Astrocyte (in vitro differentiated cells and primary cell): ENCODE measurements at places on chromosomes 3 and 15. TPM values are rescaled to one million over a fixed set of nuclear protein-coding genes. Genes with fewer than 3 reads are reported as not detected.

IQCB1 gene
- total RNA-seq: 13.1 and 13.8 TPM in 2 replicates

SNAP23 gene
- 122 and 124 TPM in 2 replicates for total RNA-seq

KIF23 gene
- total RNA-seq: 8.1 and 11.8 TPM in 2 replicates

EFL1 gene
- total RNA-seq: 13.6 and 13.7 TPM in 2 replicates

AGBL1 gene
- not detected in 2 replicates for total RNA-seq

CHST2 gene
- 11.8 and 13.4 TPM in 2 replicates for total RNA-seq

PLXNA1 gene
- 63.3 and 64.3 TPM in 2 replicates for total RNA-seq

KIF7 gene
- total RNA-seq: 5.1 and 5.3 TPM in 2 replicates

BRPF1 gene
- total RNA-seq: 19.5 TPM in 2 replicates

MYH15 gene
- total RNA-seq: 0.36 and 0.59 TPM in 2 replicates

DNA sequence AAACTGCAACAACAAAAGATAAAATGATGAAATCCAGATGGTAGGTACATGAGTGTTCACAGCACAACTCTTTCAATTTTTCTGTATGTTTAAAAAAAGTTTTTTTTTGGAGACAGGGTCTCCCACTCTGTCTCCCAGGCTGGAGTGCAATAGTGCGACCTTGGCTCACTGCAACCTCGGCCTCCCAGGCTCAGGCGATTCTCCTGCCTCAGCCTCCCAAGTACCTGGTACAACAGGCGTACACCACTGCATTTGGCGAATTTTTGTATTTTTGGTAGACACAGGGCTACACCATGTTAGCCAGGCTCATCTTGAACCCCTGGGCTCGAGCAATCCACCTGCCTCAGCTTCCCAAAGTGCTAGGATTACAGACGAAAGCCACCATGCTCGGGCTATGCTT, 18.6 kb downstream of the LRRFIP2 start:
- DNase-seq: no peak

- peak; percentile 99 for DNase-seq
These were observed 12.4 kb upstream of the CCDC80 start for GRCh38 chr3:112653209-112653871.

DNA sequence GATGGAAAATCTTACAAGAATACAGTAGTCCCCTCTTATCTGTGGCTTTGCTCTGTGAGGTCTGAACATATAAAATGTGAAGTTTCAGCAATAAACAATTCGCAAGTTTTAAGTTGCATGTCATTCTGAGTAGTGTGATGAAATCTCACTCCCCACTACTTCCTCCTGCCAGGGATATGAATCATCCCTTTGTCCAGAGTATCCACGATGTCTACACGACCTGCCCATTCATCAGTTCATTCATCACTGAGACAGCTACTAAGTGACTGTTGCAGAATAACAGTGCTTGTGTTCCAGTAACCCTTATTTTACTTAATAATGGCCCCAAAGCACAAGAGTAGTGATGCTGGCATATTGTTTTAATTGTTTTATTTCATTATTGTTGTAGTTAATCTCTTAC, 489.2 kb upstream of the UBE2E2 start:
- DNase-seq: peak; percentile 94

DNA sequence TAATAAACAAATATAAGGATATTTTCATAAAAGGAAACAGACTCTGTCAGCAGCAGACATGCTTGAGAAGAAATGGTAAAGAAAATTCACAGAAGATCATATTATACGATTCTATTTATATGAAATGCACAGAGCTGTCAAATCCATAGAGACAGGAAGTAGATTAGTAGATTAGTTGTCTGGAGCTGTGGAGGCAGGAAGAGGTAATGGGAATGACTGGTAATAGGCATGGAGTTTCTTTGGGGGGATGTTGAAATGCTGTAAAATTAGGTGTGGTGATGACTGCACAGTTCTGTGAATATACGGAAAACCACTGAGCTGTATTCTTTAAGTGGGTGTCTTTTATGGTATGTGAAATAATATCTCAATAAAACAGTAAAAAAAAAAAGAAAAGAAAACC, 35.3 kb downstream of the CEP152 start:
- DNase-seq: no peak

DNA sequence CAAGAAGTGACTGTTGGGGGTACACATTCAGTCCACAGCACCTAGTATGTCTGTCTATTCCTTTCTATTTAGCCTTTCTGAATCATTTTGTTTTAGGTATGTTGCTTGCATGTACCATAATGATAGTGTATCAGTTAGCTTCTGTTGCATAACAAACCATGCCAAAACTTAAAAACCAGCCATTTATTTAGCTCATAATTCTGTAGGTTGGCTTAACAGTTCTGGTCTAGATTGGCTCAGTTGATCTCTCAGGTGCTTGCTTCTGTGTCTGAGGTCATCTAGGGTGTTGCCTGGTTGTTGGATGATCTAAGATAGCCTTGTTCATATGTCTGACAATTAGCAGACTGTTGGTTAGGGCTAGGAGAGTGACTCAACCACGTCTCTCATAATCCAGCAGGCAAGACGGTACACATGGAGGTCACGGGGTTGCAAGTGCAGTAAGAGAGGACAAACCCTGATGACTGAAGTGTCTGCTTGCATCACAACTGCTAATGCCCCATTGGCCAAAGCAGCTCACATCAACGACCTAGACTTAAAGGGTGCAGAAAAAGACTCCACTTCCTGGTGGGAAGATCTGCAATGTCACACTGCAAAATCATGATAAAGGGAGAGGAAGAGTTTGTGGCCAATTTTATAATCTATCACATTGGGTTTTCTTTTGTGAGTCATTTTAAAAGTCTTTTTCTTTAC, 6.8 kb upstream of the PDCD6IP start:
- no peak for DNase-seq

- DNase-seq: peak; percentile 92
These were observed 35.8 kb upstream of the THSD4 start for GRCh38 chr15:71079208-71080044.

GRCh38 chr15:68187559-68187958, 17.6 kb downstream of the CALML4 start:
- peak; percentile 84 for DNase-seq

DNA sequence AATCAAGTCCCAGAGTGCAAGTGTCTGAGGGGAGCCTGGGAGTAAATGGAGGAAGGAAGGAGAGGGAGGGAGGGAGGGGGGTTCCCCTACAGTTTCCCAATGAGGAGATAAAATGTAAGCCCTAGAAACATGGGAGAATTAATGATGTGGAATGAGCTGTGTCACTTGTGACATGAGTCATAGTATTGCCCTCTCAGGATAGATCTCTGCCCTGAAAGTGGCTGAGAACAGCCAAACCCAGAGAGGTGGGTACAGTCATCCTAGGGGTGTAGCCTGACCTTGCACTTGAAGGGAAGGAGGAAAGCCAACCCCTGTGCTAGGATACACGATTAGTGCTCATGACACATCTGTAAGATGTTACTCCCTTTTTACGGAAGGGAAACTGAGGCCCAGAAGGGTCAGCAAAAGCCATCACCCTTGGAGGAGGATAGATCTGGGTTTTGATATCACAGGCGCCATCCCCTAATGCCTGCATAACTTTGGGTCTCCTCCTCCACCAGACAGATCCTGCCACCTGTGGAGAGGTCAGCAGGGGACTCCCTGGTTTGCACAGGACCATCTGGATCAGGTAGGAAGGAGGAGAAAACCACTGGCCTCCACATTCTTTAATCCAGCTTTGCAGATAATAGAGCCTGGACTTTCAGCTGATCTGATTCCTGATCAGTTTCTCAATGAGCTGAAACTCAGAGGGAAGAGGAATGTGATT, 23.1 kb upstream of the USP3 start:
- DNase-seq: peak; percentile 18

GRCh38 chr15:88299497-88299896, 43.0 kb upstream of the NTRK3 start:
- DNase-seq: no peak

DNA sequence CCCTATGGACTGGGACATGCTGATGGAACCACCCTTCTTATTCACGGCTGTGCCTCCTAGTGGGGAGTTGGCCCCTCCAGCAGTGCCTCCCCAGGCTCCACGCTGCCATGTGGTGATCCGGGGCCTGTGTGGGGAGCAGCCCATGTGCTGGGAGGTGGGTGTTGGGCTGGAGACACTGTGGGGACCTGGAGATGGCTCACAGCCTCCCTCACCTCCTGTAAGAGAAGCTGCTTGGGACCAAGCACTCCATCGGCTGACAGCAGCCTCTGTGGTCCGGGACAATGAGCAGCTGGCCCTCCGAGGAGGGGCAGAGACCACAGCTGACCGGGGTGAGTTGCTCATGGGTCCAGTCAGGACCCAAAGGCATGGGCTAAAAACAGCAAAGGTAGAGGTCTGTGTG, 9.1 kb downstream of the ALG3 start:
- no peak for DNase-seq

DNA sequence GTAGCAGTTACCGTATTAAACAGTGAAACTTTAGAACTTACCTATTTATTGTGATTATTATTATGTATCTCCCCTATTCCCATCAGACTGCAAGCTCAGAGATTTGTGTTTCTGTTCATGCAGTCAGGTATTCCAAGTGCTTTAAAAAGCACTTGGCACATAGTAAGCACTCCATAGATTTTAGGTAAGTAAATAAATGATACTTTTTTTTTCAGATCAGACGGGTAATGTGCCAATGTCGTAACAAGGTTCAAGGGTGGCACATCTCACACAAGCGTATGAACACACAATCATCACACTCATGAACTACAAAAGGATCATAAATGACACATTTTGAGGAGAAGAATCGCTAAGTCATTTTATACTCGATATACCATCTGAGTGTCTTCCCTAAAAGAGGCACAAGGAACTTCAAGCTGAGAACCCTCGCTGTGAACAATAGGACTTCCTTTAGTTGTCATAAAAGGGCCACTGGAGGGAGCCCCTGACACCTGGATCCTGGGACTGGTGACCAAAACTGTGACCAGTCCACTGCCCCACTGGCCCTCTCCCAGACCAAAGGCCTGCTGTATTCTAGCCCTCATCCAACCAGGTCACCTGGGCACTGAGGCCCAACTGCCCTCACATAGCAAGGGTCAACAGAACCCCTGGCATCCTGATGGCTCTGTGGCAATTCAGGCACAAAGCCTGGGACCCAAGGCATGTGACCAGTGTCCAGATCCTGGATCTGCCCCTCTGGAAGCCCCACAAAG, 32.1 kb downstream of the KIF9 start:
- no peak for DNase-seq

DNA sequence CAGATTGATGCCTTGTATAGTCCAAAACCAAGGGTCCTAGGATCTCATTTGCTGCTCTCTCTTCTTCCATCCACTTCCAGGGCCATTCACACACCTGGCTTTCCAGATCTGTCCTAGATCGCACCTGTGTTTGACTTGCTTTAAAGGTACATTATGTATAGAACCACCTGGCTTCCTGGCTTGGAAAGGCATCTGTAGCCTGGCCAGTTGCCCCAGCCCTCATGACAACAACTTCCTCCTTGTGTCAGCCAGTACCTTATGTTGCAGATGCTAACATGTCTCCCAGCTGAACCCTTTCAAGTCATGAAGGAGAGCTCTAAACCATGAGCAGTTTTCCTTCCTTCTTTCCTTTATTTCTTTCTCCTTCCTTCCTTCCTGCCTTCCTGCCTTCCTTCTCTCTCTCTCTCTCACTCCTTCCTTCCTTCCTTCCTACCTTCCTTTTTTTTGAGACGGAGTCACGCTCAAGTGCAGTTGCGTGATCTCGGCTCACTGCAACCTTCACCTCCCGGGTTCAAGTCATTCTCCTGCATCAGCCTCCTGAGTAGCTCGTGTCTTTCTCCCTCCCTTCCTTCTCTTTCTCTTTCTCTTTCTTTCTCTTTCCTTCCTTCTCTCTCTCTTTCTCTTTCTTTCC, 2.5 kb upstream of the HTR3C start:
- no peak for DNase-seq

DNA sequence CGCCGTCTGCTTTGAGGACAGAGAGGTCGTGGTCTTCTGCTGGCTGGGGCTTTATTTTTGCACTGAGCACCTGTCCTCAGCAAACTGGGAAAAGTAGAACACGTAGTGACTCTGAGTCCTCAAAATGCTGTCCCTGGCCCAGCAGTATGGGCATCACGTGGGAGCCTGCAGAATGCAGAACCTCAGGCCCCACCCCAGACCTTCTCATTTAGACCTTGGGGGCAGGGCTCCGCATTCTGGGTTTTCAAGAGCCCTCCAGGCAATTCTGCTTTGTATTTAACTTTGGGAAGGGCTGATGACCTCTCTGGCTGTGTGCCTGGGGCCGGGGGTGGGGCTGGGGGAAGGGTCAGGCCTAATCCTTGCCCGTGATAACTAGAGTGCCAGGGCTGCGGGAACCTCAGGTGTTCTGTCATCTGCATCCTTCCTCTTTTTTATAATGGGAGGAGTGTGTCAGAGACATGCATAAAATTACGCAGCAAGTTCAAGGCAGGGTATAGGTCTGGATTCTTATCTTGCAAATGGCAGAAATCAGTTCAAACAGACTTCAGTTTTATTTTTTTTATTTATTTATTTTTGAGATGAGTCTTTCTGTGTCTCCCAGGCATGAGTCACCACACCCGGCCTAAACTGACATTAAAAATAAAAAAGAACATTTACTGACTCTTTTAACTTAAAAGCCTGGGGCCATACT, 11.1 kb downstream of the SLC6A6 start:
- DNase-seq: no peak

DNA sequence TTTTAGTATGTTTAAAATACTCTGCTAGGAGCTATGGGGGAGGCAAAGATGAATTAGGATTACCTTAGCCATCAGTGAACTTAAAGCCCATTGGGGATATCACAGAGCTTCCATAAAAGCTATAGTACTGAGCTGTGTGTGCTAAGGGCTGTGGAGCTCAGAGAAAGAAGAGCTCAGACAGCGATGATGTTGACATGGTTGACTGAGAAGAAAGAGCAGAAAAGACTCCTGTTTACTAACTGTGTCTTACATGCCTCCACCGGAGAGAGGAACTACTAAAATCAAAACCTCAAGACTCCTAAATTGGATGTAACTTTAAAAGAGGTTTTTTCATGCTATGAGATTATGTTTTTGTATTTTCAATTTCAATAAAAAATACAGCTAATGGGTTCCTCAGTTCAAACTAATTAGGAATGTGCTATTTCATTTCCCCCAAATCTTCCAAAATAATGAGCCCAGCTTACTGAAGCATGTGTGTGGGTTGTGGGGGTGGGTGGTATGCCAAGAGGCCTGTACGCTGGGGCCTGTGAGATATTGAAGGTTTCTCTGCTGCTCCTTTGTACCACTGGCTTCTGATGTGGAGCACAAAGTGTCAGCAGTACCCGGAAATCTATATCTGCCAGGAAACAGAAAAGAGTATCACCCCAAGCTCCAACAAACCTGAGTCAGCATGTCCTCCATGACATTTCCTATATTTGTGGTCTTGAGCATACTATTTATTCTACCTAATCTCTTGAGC, 22.7 kb downstream of the DGKG start:
- DNase-seq: no peak

GRCh38 chr15:48877630-48878595, at the start of gene EID1:
Gene EID1, plus strand, starts transcription at chr15:48878134. Its CDS starts 43 bp downstream, at chr15:48878177.
- peak; percentile 91 for DNase-seq

DNA sequence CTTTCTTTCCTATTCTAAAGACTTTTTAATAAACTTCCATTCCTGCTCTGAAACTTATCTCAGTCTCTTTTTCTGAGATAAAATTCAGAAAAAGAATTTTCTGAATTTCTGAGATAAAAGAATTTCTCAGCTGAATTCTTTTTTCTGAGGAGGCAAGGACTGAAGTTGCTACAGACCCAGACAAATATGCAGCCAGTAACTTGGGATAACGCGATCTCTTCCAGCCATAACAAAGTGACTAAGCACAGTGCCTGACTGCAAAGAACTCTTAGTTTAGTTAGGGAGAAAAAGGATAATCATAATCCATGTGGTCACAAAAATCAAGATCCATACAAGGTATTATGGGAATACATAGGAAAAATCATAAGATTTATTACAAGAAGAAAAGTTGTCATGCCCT, 222.0 kb upstream of the GAP43 start:
- DNase-seq: peak; percentile 95
